GF-D8 (cell line): ENCODE measurements at places on chromosomes 2 and 18.

GRCh38 chr2:56749152-56749752 is 565.5 kb downstream of the CCDC85A start:
- DNase-seq = no peak

- DNase-seq = no peak
These were observed 57.2 kb upstream of the TACR1 start for GRCh38 chr2:75256485-75256884.

DNA sequence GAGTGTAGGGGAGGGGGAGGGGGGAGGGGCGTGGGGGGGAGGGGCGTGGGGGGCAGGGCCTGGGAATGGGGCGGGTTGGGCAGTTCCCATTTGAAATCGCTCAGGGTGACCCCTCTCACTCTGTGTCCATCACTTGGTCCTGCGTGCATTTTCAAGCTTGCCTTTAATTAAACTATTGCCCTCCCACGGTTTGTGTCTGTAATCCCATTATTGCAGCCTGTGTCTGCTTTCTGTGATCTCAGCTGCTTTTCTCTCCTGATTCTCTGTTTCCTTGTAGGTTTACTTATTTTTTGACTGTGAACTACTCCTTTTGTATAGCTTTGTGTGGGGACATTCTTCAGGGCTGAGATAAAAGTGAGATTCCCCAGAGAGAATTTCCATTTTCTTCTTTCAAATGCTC is 1.3 kb downstream of the DCDC2C start:
- no peak for DNase-seq

- DNase-seq = no peak
These were observed 34.4 kb upstream of the ADNP2 start for GRCh38 chr18:80074697-80075096.

DNA sequence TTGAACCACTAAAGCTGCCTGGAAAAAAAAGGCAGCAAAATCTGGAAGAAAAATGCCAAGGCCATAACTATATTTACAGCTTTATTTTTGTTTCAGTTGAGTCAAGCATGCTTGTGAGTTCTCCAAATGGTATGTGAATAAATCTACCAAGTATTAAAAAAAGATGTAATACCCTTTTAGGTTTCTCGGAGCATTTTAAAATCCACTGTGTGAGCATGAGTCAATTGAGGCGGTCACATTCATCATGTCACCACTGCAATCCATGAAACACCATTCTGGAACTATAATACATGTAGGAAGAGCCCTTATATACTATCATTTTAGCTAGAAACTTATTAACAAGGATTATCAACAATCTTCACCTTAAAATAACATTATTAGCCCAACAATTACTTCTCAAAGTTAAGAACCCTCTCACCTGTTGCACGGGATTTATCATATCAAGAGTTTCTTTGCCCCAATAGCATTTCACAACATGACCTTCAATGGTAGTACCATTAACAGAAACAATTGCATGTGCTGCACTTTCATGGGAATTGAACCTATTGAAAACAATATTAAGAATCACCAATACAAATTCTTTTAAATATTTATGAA is 24.2 kb upstream of the C2orf42 start:
- DNase-seq = no peak

GRCh38 chr2:68734688-68735525 is at the start of gene ARHGAP25:
Gene ARHGAP25, plus strand, starts transcription at chr2:68734811. Its CDS starts 389 bp downstream, at chr2:68735200.
- peak; percentile 76 for DNase-seq

DNA sequence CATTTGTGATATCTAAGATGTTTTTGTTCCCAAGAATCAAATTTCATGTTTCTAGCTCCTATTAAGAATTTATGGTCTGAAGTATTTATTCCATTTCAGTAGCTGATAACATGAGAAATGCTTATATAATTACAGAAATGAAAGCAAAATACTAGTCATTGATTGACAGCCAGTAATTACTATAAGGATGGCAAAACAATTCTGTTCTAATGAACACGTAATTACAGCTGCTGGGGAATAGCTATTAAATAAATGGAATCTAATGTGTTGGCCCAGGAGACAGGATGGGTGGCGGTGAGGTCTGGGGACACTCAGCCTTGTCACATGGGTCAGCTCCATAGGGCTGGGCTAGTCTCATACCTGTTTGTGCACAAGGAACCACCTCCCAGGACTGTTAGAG is 263.5 kb downstream of the FHOD3 start:
- DNase-seq = no peak

DNA sequence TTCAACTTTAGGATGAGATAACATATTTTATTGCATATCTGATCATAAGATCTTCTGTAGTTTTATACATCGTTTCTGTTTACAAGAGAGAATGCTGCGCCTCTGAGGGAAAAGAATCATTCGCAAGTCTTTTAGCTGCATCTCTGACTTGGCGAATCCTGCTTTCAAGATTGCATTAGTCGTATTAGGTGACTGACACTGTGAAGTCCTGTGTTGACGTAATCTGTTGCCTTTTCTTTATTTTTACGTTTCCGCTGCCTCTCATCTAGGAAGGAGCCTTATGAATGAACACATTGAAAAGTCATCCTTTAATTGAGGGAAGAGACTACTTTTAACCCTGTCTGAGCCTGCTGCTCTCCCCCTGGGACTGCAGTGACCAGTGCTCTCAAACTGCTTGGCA is 101.5 kb downstream of the LDLRAD4 start:
- DNase-seq = no peak

- DNase-seq = no peak
These were observed 810.6 kb upstream of the PIK3C3 start for GRCh38 chr18:41144441-41144840.

- no peak for DNase-seq
These were observed 51.8 kb downstream of the PSD4 start for GRCh38 chr2:113225263-113226259.

DNA sequence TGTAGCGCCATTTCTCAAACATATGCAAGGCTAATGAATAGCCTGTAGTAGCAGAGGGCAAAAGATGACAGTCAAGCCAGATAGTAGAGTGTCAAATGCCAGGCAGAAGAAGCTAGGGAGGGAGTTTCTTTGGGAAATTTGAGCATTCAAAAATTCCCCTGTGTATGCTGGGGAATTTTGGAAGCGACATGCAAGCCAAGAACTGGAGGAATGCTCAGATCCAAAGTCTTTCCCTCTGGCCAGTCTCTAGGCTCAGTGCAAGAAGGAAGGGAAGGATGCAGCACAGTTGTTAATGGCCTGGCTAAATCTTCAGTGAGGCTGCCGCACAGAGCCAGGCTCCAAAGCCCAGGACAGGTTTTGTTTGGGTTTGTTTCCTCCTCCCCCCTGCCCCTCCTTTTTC is 59.9 kb downstream of the ATP9B start:
- DNase-seq = no peak

- no peak for DNase-seq
These were observed 36.8 kb upstream of the CPS1 start for GRCh38 chr2:210519594-210519993.

GRCh38 chr2:41955316-41956043 is 92.3 kb upstream of the PKDCC start:
- no peak for DNase-seq

DNA sequence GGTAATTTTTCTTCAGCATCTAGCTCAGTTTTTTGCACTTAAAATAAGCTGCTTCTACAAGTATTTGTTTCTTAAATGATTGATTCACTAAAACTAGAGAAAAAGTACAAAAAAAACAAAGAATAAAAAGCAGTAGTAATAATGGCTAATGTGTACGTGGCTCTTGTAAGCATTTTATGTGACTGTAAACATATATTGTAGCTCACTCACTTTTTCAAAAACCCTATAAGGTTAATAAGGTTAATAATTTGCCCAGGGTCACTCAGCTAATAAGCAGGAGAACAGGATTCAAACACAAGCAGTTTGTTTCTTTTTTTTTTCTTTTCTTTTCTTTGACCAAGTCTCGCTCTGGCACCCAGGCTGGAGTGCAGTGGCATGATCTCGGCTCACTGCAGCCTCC is 67.5 kb downstream of the RMDN2 start:
- no peak for DNase-seq

GRCh38 chr2:217856871-217857270 is 145.9 kb downstream of the TNS1 start:
- no peak for DNase-seq

GRCh38 chr2:71428472-71429383 is 24.6 kb upstream of the DYSF start:
- DNase-seq = no peak

- no peak for DNase-seq
These were observed 125.9 kb downstream of the NFATC1 start for GRCh38 chr18:79521416-79522205.

GRCh38 chr2:212926940-212927339 is 224.5 kb downstream of the IKZF2 start:
- no peak for DNase-seq

GRCh38 chr2:197107291-197108269 is 181.1 kb upstream of the PGAP1 start:
- no peak for DNase-seq

DNA sequence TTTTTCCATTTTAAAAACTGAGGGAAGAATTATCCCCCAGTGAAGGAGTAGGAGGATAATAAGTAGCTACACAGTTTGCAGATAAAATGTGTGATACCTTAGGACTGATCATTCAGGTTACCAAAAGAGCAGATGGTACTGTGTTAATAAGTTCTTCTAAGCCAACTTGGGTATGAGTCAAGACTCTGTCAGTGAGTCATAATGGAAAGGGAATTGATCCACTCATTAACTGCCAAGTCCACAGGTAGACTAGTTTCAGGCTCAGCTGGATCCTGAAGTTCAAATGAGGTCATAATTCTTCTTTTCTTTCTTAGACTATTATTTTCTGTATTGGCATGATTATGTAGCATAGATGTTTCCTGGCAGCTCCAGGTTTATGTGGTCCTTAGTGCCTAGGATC is 142.4 kb upstream of the ALPP start:
- no peak for DNase-seq

DNA sequence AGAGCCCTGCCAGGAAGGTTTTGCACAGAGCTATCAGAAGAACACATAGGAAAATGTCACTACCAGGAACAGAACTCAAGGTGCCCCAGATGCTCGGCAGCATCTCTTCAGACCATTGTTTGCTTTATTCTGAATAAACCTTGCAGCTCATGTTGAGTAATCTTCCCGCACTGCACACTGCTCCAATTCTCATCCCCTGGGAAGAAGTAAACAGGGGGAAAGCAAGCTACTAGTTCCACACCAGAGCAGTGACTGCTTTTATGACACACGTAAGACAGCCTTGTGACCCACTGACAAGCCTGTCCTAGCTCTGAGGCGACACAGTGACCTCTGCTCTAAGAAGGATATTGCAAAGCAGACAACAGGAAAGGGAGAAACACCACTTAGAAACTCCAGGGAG is 44.2 kb downstream of the NRP2 start:
- DNase-seq = no peak

DNA sequence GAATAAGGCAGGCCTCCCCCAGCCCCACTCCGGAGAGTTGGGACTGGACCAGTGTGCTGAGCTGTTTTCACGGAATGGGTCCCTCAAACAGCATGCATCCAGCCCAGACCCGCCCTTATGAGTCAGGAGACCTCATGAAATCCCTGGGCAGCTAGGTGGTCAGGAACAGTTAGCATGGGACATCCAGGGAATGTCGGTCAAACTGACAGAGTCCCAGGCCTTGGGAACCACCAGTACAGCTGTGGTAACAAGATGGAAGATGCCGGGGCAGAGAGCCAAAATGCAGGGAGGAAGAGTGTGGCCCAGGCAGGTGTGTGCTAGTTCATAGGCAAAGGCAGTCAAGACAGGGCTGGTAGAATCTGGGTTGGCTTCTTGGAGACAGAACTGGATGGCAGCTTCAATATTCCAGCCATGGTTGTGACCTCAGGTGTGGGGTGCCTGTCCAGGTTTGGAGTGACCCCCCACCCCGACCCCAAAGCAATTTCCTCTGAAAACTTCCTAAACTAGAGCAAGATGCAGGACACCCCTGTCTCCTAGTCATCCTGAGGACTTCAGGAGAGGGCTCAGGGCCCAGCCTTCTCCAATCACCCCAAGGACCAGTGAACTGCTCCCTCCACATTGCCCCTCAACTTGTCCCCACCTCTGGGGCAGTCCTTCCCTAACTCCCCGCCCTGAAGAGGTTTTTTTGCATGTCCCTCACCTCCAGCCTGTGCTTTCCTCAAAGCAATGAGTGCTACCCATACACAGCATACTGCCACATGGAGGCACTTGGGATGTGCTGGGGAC is 46.5 kb downstream of the KCNIP3 start:
- no peak for DNase-seq

GRCh38 chr2:20175267-20175666 is 49.7 kb downstream of the SDC1 start:
- DNase-seq = no peak

- no peak for DNase-seq
These were observed 3.5 kb upstream of the RNU4ATAC start for GRCh38 chr2:121527009-121527682.

GRCh38 chr18:80044072-80044471 is 9.8 kb downstream of the RBFA start:
- no peak for DNase-seq

DNA sequence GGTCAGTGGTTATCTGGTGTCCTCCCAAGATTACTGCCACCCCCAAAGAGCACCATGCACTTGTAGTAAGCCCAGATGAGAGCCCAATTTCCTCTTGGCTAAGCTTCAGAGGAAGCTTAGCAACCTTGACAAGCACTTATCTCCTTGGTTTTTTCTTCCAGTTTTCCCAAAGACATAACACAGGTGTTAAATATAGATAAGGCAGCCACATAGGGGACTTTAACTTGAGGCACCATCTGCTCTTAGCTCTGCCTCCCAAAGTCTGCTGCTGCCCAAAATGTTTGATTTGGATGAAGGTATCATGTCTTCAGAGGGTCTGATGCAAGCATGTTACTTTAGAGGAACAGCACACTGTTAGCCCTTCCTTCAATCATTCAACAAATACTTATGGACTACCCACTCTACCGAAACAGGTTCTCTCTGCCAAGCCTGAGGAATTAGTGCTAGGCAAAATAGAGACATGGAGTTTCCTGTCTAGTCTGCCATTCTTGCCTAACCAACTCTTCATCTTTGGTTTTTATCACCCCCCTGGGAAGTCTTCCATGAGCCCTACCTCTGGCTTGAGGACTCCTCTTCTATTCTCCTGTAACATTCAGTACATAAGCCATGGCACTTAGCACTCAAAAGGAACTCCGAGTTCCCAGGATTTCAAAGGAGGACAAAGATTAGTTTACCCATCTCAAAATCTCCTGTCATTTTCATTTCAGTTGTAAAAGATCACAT is 73.7 kb downstream of the SP3 start:
- DNase-seq = no peak

- DNase-seq = no peak
These were observed 10.3 kb downstream of the KHK start for GRCh38 chr2:27096748-27097297.

DNA sequence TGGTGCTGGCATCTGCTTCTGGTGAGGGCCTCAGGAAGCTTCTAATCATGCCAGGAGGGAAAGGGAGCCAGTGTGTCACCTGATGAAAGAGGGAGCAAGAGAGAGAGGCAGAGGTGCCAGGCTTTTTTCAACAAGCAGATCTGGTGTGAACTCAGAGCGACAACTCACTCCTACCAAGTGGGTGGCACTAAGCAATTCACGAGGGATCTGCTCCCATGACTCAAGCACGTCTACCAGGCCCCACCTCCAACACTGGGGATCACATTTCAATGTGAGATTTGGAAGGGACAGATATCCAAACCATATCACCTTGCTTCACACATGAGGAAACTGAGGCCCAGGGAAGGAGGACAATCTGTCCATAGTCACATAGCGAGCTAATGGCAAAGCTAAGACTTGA is 19.1 kb downstream of the FABP1 start:
- no peak for DNase-seq

GRCh38 chr2:118118479-118118878 is 30.2 kb downstream of the INSIG2 start:
- DNase-seq = no peak

GRCh38 chr2:101160454-101160853 is 9.3 kb upstream of the TBC1D8 start:
- no peak for DNase-seq
